ENCODE measurements at places on chromosomes 5 and 9.

GRCh38 chr5:60195083-60195482 is 301.6 kb upstream of the PDE4D start:
- DNase-seq = no peak

GRCh38 chr5:71938895-71939294 is 168.4 kb upstream of the MAP1B start:
- DNase-seq = peak; percentile 57

GRCh38 chr9:104700306-104700705 is 6.0 kb downstream of the OR13D1 start:
- DNase-seq = no peak

DNA sequence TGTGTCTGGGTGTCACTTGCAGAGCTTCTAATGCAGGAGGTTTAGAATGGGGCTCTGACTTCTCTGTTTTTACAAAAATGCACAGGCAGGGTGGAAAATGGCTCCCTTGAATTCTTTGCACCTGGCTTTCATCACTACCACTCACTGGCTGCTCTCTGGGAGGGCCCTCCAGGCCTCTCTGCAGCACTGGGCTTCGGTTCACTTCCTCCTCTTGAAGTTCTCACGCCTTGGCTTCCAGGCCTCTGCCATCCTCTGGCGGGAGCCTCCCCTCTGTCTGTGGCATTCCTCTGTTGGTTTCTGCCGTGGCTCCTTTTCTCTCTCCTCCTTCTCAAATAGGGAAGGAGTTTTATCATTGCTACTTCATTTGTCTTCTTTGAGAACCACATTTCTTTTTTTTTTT is 2.8 kb upstream of the PRLR start:
- no peak for DNase-seq

DNA sequence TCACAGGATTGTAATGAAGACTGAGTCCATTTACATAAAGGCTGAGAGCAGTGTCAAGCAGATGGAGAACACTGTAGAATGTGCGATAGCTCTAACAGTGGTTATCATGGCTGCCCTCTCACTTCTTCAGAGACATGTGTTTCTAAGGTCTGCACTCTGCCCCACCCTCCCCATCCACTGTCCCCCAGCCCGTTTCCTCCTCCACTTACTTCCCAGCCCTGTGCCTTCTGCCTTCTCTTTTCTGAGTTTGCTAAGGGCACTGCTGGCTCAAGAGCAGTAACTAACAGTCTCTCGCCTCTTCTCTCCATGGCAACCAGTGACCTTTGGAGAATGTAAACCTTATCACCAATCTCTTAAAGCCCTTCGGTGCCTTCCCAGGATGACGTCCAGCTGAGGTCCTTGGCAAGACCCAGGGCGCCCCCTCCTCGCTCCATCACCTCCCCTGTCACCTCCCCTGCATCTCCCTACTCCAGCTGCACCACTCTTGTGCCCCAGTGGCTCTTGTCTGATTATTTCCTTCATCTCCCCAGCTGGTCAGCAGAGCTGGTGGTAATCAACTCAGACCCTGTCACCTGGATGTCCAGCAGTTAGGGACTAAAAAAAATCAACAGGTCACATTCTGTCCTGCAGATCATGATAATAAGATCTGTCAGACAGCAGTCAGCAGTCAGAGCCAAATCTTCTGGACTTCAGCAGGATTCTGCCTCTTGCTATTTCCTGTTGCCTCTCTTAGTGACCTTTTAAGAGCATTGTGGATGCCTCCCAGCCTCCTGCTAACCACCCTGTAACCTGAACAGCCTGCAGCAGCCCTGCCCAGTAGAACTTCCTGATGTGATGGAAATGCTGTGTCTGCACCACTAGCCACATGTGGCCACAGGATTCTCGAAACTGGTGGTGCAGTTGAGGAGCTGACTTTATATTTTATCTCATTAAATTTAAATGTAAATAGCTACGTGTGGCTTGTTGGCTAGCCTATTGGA is 9.0 kb downstream of the FXN start:
- no peak for DNase-seq

DNA sequence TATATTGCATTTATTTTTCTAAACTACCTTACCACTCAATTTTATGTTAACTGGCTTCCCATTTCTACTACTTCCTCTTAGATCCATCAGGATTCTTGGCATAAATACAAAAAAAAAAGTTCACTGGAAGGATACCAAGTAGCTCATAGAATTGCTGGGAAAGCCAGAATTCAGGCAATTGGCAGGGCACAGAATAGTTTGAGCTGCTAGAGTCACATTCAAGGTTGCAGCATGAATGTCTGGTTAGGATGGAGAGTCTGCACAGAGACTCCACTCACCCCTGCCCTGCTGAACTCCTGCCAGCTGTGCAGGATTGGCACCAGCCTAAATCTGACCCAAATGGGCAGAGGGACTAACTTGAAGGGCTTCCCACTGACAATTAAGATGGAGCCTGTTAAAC is 4.9 kb upstream of the AMACR start:
- no peak for DNase-seq

DNA sequence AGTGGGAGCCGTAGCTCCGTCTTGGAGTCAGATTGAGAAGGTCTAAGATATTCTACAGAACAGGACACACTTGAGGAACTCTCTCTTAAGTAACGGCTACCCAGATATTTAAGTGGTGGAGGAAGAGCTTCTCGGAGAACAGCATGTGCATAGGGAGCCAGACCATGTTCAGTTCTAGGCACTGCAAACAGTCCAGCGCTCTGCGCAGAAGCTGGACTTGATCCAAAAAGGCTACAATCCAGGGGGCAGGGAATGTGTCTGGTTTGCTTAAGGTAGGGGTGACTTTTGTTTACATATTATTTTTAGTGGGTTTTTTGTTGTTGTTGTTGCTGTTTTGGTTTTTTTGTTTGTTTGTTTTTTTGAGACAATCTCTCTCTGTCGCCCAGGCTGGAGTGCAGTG is 16.8 kb upstream of the CCL28 start:
- DNase-seq = no peak

GRCh38 chr5:43336159-43336558 is 22.9 kb upstream of the HMGCS1 start:
- DNase-seq = no peak

DNA sequence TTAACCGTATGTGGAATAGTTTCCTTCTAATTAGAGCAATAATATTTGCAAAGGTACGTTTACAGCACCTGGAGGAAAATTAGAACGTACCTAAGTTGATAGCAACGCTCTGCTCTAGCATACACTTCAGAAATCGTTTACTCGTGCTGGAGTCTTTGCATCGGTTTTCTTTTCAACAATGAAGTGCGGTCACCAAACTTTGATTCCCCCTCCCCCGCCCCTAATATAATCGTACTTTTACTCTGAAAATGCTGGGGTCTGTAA is 506 bp downstream of the ADAMTS19 start:
- no peak for DNase-seq

- DNase-seq = no peak
Measured at GRCh38 chr9:26727471-26727870, 165.1 kb downstream of the CAAP1 start.

- no peak for DNase-seq
Measured at GRCh38 chr5:1663186-1663585, 136.5 kb downstream of the MRPL36 start.

DNA sequence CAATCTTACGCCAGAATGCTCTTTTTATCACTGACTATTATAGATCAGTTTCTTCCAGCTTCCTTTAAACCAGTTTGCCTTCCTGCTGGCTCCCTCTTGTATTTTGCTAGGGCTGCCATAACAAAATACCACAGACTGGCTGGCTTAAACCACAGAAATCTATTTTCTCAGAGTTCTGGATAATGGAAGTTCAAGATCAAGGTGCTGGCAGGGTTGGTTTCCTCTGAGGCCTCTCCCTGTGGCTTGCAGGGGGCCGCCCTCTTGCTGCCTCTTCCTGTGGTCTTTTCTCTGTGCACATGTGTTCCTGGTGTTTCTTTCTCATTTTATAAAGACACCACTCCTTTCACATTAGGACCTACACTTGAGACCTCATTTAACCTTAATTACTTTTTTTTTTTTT is 6.8 kb upstream of the FXN start:
- no peak for DNase-seq

DNA sequence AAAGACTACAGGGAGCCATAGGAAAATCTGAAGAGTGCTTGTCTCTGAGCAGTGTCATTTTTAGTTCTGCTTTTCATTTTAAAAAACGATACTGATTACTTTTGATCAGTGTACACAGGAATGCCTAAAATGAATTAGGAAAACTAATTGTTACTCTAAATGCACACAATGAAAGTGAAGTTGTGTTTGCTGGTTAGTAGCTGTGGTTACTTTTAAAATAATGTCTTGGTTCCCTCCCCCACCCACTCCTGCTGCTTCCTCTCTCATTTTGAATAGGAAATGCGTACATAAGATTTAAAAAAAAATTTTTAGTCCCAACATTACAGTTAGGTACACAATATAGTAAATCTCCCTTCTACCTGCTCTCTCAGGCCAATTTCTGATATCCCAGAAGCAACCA is 47.5 kb upstream of the PLPP1 start:
- DNase-seq = no peak

DNA sequence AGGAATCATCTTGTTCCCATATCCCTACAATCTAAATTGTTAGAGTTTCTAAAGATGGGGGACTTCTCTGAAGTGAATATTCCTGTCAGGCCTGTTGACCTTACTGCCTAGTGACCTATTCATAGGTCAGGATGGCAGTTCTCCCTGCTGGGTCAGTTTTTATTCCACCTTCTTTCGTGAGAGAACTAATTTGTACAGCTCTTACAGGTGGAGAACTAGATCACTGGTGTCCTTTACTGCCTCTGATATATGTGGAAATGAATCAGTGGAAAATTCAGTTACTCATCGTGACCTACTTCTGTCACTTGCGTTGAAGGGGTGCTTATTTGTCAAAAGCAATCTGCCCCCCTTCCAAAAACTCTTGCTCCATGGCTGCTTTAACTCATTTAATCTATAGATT is 164.9 kb downstream of the CD180 start:
- no peak for DNase-seq

DNA sequence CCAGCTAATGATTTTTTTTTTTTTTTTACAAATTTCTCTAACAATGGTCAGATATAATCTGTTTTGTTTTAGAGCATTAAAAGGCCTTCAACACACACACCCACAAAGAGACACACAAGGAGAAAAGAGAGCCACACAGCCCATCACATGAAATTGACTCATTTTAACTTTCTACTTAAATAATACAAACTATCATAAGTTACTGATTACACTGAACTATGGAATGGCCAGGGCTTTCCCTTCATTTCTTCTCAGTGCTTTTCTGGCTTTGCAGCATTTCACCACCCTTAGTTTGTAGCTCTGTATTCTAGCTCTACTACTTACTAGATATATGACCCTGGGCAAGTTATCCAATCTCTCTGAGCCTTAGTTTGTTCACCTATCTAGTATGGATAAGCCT is 13.2 kb downstream of the REEP5 start:
- no peak for DNase-seq

DNA sequence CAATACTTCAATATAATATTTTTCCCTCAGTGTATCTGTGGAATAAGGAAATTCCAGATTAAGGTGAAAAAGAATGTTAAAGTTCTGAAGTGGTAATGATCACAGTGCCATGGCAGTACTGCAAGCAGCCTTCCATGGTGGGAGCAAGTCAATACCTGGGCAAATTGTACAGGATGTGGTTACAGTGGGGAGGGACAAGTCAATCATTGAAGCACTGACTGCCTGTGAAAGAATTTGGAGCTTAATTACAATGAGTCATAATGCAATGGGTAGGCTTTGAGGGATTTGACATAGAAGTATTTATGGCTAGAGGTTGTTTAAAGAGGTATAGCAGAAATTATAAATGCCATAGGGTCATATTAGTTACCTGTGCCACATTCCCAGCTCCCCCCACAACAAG is 786.5 kb upstream of the ACO1 start:
- DNase-seq = no peak
